ENCODE measurements at places on chromosomes 6 and 20.

DNA sequence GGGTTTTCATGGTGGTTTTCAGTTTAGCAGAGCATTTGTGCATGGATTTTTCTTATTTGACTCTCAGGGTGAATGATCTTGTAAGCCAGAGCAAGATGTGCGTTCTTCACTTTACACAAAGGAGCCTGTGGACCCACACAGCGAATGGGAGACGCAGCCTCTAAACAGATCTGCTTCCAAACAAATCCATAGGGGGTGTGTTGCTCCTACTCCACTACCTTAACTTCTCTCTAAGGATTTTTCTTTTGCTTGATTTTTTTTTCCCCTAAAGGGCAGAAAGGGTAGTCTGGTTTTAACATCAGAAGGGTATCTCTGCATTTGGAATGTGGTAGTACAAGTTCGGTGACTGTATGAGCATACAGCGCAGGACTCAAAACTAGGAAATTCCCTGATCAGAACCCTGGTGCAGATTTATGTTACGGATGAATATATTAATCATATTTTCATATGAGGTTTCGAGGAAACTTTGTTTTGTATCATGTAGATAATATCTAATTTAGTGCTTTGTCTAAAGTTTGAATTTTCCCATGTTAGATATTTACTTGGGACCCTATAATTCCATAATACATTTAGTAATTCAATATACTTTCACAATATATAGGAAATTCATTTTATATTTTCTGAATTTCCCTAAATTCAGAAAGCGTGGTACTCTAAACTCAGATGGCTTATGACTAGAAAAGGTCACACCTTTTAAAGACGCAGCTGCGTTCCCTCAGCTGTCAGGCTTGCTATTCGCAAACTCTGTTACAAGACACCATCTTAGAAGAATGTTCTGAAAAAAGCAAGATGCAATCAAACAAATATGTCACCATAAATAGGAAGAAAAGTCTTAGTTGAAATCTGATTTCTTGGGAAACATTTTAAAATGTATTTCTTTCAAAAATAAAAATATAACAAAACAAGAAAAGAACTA, 196.9 kb downstream of the TMEM242 start:
- no peak for DNase-seq

- DNase-seq: no peak
Observed at GRCh38 chr6:146938266-146938665, 266.0 kb upstream of the STXBP5 start.

GRCh38 chr6:33886673-33887144, 82.9 kb upstream of the MLN start:
- DNase-seq: no peak

DNA sequence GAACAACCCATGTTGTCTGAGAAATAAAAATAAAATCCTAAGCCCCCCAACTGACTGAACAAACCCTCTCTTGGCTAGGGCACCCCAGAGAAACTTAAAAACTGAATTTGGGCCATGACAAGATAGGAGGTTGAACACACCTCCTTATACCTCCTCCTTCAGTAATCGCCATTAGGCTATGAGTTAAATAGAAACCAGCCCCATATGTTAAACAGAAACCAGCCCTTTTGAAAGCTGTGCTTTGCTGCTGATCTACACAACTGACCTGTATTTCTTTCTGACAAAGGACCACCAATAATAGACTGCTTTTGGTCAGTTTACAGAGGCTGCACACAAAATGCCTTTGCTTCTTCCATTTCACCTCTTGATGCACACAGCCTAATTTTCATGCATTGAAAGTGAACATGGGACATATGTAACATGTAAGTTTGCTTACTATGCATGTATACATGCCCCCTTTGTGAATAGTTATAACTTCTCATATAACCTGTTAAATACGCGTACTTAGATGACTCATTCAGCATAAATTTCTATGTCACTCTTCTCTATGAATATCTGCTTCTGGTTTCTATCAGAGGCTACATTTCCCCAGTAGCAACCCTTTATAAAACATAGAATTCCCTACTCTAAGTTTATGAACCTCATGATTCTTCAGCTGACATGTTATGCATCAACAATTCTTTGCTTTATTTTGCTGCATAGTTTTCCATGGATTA, 462.9 kb downstream of the COL12A1 start:
- no peak for DNase-seq

- DNase-seq: no peak
Observed at GRCh38 chr20:38723848-38724625, at the start of gene SLC32A1. TSS of gene SLC32A1 (plus strand) at chr20:38724486. CDS start at chr20:38724725, 239 bp downstream.

DNA sequence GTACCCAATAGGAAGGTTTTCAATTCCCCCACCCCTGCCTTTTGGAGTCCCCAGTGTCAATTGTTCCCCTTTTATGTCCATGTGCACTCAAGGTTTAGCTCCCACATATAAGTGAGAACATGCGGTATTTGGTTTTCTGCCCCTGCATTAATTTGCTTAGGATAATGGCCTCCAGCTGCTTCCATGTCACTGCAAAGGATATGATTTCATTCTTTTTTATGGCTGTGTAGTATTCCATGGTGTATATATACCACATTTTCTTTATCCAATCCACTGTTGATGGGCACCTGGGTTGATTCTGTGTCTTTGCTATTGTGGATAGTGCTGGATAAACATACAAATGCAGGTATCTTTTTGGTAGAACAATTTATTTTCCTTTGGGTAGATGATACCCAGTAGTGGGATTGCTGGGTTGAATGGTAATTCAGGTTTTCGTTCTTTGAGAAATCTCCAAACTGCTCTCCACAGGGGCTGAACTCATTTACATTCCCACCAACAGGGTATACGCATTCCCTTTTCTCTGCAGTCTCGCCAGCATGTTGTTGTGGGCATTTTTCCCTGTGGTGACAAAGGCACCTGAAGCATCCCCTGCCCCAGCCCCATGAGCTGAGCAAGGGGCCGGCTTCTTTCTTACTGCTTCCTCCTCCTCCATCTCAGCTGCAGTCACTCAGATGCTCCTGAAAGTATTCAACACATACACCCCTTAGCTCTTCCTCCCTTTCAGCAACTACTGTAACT, 66.7 kb downstream of the ELOVL2 start:
- no peak for DNase-seq

DNA sequence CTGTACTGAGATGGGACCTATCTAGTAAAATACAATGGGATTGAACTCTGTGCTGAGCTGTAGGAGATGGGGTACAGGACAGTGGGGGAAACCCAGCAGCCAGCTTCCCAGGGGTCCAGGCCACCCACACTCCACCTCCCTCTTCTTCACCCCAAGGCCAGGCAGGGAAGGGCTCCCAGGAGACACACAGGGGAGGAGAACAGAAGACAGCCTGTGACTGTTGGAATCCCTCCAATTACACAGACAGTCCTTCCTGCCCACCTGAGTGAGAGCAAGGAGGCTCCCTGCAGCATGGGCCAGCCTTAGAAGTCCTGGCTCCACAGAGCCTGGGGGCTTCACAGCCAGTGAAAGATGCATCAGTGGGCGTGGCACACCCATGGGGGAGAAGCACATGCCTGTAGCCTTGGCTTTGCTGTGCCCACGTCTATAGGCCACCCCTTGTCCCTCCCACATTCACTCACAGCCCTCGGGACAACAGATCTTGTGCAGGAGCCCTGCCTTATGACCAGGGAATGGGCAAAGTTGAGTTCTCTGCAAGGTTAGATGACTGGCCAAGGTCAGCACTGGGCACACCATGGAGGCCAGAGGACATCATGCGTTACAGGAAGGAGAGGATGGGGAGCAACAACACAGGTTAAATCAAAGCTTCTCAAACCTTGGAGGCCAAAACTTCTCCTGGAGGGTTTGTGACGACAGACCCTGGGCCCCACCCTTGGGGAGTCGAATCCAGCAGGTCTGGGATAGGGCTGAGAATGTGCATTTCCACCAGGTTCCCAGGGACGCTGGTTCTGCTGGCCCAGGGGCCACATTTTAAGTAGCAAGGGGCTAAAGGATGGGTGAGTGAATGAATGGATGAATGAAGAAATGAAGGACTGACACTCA, 12.3 kb upstream of the CST7 start:
- no peak for DNase-seq

GRCh38 chr6:17096096-17096495, 5.8 kb upstream of the STMND1 start:
- no peak for DNase-seq

- no peak for DNase-seq
Observed at GRCh38 chr20:56381501-56381900, 10.5 kb downstream of the AURKA start.

GRCh38 chr6:4891141-4891540, 112.7 kb downstream of the RPP40 start:
- no peak for DNase-seq

DNA sequence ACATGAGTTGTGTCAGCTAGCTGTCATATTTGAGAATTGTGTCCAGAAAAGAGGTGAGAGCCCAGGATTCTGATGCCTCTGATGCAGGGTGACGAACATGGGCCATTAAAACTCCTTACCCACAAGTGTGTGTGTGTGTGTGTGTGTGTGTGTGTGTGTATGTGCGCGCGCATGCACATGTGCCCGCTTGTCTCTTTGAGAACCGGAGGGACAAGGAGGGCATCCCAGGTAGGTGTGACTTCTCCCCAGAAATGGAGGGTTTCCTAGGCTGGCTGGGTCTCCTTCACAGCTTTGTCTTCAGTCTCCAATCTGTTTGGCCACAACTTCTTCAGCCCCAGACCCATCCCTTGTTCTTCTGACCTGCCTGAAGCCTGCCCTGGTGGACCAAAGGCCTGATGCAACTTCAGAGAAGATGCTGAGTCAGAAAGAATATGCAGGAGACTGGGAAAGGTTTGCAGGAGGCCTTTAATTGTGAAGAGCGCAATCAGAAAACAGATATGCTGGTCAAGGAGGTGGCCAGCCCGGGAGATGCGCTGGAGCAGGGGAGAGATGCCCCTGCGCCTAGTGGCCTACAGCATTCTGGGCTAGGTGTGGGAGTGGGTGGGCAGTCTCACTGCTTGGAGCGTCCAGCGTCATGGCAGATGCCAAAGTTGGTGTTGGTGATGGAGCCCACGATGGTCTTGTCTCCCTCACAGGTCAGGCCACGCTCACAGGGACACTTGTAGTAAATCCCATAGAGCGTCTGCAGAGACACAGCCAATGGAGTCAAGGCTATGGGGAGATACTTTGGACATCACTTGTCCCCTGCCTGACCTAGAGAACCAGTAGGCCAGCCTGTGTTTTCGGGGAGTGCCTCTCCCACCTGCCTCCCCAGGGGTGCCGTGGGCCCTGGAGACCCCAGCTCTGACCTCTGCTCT, 2.3 kb downstream of the CLPS start:
- no peak for DNase-seq

DNA sequence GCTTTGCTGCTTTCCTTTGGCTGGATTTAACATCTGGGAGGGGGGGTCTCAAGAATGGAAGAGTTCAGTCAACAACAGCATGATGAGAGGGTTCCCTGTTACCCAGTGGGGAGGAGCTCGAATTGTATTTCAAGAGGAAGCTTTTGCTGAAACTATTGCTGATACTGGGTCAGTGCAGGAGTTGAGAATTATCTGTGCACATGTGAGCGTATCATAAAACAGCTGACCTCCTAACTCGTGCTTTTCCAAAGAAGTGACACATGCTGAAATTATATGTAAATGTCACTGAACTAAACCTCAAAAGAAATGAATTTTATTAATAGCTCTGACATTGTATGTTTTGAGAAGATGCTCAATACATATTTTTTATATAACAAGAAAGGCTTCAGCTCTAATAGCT, 96.3 kb downstream of the PHF3 start:
- DNase-seq: no peak

- DNase-seq: no peak
Observed at GRCh38 chr6:42224222-42225028, 6.8 kb upstream of the MRPS10 start.

DNA sequence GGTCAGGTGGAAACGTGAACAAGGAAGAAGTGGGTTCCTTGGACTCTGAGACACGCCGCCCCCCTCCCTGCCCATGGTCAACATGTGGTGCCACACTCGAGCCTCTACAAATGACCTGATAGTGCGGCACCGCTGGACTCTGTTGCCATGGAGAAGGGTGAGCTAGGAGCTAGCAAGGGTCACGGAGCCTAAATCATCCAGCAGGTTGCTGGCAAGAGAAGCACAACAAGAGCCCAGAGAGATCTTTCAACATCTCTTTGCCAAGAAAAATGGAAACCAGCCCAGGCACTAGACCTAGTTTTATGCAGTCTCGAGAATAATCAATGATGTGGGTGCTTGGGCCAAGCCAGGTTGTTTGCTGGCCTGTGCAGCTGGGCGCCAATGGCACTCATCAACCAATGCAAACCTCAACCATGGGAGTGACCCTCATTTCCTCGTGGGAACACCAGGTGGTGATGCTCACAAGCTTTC, 69.5 kb downstream of the NOL4L start:
- DNase-seq: no peak

- DNase-seq: no peak
Observed at GRCh38 chr6:105791179-105791578, 295.0 kb upstream of the PRDM1 start.

DNA sequence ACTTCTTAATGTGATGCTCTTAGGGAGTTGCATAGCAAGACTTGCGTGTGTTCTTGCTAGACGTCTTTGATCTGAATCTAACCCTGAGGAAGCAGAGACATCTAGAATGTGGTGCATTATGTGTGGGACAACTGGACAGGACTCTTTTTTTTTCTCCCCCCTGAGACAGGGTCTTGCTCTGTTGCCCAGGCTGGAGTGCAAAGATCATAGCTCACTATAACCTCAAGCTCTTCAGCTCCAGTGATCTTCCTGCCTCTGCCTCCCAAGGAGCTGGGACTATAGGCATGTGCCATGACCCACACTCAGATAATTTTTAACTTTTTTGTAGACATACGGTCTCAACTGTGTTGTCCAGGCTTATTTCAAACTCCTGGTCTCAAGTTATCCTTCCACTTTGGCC, 34.0 kb downstream of the PCMT1 start:
- DNase-seq: no peak

DNA sequence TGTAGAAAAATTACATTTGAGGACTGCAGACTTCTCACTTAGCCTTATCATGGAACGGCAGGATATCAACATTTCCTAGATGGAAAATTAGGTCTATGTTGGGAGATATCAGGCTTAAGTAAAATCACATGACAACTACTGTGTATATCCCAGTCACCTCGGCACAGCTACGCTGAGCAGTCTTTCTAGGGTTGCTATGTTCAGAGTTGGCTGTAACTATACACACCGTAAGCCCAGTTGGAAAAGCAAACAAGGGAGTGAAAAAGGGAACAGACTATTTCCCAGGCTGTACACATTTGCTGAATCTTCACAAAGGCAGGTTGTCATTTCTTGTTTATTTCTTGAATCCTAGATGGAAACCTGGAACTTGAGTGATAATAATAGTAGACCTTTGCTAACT, 80.7 kb upstream of the PTPRK start:
- no peak for DNase-seq

- peak; percentile 34 for DNase-seq
Observed at GRCh38 chr6:22737331-22737730, 168.0 kb downstream of the HDGFL1 start.

Measured in mucosa of descending colon (tissue), 3 donors.